ENCODE measurements at places on chromosomes 3 and 15. TPM values are rescaled to one million over a fixed set of nuclear protein-coding genes. Genes with fewer than 3 reads are reported as not detected.
A peak's percentile ranks its signal among the peaks of the same experiment; 100 is the strongest.

DNA sequence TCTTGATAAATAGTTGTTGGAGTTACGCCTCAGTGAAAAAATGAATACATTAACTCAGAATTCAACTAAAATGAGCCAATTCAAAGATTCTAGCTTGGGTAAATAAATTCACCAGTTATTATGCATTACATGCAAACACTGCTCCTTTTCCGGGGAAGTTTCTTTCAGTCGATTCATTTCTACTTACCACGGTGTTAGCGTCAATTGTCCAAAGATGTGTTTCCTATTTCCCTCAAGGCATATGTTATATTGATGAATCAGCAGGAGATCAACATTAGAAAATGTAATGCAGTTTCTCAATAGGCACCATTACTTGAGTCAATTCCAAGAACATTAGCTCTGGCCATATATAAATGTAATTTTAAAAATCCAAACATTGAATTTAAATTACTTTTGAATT lies 517.7 kb downstream of the OTOL1 start:
- DNase-seq, result no peak

GRCh38 chr3:9213019-9213634 lies 36.3 kb downstream of the SRGAP3 start:
- no peak for DNase-seq

DNA sequence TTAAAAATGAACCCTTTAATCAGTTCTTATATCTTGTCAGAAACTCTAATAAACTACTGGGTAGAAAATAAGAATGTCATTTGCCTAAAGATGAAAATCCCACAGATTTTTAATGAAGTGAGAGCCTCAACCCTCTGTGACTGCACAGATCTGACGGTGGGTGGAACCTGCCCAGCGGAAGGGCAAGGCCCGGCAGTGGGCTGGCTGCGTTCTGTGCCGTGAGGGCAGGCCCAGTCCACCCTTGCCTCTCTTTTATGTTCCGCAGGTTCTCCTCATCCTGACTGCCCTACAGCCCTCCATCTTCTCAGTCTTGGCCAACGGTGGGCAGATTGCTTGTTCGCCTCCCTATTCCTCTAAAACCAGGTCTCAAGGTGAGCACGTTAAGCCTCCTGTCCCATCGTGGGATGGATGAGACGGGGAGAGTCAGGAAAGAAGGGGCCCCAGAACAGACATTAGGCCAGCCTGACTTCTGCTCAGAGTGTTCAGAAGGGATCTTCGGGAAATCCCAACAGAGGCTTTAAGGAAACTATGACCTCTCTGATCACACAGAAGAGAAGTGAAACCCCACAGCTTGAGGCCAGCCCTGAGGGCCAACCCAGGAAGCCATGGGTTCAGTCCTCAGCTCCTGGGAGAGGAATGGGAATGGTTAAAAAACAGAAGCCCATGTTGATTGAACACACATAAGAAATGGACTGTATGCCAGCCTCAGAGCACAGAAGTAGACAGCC lies 16.0 kb downstream of the SLC51A start:
- DNase-seq, result no peak

DNA sequence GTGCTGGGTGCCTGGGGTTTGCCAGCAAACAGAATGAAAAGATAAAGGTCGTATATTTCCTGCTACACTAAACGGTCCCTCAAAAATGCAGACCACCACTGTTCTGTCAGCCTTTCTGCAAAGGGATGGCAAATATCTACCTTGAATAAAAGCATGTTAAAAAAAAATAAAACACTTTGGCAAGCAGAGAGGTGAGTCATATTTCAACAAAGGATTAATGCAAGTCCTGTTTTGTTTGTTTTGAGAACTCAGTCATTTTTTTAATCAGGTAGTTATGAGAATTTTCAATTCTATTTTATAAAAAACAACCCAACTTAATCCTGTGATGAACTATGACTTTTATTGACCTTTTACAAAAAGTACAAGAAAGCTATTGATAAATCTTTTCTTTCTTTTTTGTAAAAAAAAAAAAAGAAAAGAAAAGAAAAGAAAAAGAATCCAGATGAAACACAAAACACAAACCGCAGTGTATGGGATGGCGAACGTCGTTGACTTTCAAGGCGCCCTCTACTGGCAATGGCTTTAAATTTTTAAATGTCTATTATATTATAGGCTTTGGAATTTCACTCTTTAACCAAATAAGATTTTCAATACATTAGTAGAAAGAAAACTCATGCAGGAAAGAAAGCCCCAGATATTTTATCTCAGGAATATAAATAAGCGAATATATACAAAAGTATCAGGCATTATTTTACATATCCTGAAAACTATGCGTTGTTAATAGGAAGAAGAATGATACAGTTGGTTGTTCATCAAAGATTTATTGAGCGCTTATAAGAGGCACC lies 87.8 kb downstream of the NCEH1 start:
- peak; percentile 29 for DNase-seq

DNA sequence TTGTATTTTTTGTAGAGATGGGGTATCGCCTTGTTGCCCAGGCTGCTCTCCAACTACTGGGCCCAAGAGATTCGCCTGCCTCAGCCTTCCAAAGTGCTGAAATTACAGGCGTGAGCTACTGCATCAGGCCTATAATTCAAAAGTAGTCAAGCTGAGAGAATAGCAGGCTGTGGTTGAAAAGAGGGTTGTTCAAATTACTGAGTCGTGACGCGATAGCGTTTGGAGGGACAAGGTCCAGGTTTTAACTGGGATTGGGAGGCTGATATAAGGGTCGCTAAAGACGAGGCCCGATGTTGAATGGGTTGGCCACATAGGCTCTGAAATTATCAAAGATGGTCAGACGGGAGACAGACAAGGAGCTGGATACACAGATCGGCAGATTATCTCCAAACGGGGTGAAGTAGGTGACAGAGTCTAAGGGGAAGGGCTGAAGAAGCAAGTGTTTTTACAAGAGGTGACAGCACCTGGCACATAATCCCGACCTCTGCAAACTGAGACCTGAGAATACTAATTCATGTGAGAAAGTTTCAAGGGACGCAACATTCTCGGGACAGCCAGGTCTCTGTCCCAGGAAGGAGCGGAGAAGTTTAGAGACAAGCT lies 759 bp upstream of the ARID3B start:
- DNase-seq, result no peak

GRCh38 chr3:60190073-60190472 lies 1061.2 kb downstream of the FHIT start:
- no peak for DNase-seq

DNA sequence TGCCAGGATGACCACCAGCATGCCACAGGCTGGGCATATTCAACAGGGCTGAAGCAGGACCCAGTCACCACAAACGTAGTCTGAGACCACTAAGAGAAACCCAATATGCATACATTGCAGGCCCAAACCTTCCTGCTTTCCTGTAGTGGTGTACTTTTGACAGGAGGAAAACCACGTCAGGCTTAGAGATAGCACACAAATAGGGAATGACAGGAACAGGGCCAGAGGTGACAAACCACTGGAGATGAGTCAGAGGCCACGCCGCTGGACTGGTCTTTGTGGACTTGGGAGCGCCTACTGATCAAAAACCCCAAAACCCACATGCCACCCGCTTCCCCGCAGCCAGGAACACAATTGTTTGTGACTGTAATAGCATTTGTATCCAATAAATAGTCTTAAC lies 3.6 kb upstream of the EFCAB12 start:
- no peak for DNase-seq

DNA sequence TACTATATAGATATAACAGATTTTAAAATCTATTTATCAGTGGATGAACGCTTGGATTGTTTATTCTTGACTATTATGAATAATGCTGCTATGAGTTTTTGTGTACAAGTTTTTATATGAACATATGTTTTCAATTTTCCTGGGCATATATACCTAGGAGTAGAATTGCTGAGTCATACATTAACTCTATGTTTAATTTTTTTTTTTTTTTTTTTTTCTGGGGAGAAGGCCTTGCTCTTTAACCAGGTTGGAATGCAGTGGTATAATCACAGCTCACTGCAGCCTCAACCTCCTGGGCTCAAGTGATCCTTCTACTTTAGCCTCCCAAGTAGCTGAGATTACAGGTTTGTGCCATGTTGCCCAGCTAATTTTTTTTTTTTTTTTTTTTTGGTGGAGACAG lies 9.1 kb downstream of the CIDEC start:
- DNase-seq, result no peak

GRCh38 chr3:169239756-169240155 lies 423.8 kb downstream of the MECOM start:
- no peak for DNase-seq

GRCh38 chr3:146093896-146094295 lies 67.1 kb downstream of the PLOD2 start:
- DNase-seq, result no peak

DNA sequence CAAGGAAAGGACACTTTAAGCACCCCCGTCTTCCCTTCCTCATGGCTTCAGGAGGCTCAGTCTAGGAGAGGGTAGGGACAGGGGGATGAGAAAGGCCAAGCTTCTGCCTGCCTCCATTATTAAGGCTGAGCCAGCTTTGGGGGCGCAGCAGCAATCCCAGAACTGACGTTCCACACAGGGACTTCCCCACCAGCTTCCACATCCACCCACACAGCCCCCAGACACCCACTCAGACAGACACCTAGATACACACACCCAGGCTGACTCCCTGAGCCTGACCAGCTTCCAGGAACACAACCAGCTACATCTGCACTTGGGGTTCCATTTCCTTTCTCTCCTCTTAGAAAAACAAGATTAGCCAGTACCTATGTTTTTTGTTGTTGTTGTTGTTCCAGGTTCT lies 4.7 kb downstream of the HCN4 start:
- no peak for DNase-seq

The IL17RE gene
- total RNA-seq, result 178 TPM

The IMPG2 gene
- total RNA-seq, result 0.37 TPM

The TERC gene
- total RNA-seq, result 276 TPM

The CXCR6 gene
- 3.3 TPM for total RNA-seq
